ENCODE measurements at places on chromosomes 6 and 20. TPM values are rescaled to one million over a fixed set of nuclear protein-coding genes. Genes with fewer than 3 reads are reported as not detected.

GRCh38 chr6:121418346-121418745 is 17.1 kb upstream of the GJA1 start:
- no peaks in the 10 kb centered on the region for H3K27me3 ChIP-seq
- H3K4me3 ChIP-seq = no peak overlapping the region
- no peaks in the 10 kb centered on the region for H3K36me3 ChIP-seq
- no peak overlapping the region for H3K27ac ChIP-seq

DNA sequence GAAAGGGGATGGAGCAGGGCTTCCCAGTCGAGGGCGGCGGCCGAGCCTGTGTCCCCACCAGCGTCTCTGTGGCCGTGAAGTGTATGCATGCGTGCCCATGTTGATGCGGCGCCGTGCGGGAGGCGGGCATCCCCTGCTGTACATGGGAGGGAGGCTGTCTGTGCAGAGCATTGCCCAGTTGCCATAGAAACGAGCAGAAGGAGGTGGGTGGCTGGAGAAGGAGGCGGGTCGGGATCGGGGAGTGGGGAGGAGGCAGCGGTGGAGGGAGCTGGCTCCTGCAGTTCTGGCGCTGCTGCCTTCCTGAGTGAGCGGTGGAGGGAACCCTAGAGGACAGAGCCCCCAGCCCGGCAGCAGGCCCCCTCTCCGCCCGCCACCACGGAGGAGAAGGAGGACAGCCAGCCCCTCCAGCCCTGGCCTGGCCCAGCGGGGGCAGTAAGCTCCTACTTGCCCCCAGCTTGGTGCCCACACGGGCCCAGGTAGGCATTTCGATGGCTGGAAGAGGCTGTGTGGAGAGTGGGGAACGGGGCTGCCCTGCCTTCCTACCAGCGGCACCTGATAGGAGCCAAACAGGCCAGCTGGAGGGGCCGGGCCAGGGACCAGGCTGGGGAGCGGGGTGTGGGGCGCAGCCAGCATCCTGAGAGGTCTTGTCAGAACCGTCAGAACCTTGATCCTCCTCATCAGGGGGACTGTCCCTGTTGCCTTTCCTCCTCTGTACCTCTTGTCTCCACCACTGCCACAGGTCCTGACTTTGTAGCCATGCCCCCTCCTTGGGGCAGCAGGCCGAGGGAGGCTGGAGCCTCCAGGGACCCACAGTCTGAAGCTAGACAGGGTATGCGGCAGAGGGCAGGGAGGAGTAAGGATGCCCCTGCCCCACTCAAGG is 41.3 kb downstream of the SPDEF start:
- no peaks in the 10 kb centered on the region for H3K36me3 ChIP-seq
- DNase-seq = no peak
- peak overlapping the region; percentile 28 for H3K4me3 ChIP-seq
- no peaks in the 10 kb centered on the region for H3K4me1 ChIP-seq
- no peaks in the 10 kb centered on the region for H3K27me3 ChIP-seq

DNA sequence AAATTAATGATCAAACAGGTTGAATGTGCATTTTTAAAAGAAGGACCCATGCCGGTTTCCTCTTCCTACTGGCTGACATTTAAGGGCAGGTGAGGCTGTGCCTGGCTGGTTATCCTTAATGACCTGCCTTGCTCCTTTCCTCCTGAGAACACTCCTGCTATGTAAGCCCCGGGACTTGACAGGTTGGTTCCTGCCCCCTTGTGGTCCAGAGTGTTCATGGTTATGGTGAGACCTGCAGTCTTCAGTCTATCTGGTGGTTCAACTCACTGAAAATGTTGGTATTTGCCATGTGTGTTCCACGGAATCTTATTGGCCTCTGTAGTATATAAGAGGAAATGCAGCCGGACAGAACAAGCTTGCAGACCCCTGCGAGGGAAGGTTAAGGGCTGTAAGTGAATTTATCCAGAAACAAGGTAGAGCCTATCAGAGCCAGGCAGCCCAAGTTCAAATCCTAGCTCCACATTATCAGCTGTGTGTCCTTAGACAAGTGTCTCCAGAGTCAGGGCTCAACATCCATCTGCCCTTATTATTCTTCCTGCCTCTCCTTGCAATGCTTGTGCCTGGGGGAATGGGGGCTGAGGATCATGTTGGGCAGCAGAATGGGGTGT is 5.2 kb upstream of the BPIFA3 start:
- H3K27me3 ChIP-seq = peaks cover 42% of the 10 kb centered on the region
- H3K27ac ChIP-seq = no peak overlapping the region
- no peaks in the 10 kb centered on the region for H3K4me1 ChIP-seq
- H3K36me3 ChIP-seq = no peaks in the 10 kb centered on the region
- no peak overlapping the region for H3K4me3 ChIP-seq

Gene F13A1
- 357 TPM for total RNA-seq

Gene PCK1
- 252 TPM for total RNA-seq
